Amniotic stem cell (primary cell): ENCODE measurements at places on chromosomes 2 and 18.
A peak's percentile ranks its signal among the peaks of the same experiment; 100 is the strongest.

DNA sequence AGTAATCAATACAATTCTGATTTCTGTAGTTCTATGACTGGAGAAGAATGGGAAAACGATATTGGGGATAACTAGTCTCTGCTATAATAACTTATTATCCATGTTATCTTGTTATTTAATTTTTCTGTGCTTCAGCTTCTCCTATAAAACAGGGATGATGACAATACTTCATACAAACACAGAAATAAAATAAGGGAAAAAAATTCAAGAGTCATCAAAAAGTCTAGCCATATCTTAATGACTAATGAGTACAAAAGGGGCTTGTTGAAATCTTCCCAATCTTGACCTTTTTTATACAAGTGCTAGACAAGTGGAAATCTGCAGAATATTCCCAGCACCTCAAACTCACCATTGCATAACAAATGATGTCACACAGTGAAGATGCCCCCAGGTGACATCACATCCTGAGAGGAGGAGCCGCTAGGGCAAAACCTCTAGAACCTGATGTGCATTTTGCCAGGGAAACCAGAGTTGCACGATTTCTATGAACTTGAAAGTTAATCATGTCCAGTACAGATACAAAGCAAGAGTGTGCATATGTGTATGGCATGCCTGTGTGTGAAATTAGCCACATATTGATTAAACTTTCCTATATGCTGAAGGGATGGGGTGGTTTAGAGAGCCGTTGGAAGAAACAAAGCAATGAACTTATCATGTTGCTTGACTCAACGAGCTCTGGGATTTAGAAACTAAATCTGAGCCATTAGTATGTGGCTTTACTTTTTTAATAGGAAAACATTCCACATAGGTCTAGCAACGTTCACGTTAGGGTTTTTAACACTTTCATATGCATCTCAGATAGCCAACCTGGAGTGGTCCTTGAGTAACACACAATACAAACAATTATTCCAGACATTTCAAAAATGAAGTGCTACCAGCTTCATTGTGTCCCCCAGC lies 278.9 kb downstream of the SLC4A3 start:
- DNase-seq = no peak

DNA sequence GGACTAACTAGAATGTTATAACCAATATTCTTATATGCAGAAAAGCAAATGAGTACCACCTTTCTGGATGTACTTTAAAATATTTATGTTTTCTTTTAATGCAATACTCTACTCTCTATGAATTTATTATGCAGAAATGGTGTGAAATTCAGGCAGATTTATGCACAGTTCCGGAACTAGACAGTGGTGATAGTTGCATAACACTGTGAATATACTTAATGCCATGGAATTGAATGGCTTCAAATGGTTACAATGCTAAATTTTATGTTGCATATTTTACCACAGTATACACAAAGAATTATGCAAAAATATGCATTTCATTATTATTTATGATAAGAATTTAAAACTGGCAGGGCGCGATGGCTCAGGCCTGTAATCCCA lies 287.8 kb upstream of the FN1 start:
- DNase-seq = no peak

DNA sequence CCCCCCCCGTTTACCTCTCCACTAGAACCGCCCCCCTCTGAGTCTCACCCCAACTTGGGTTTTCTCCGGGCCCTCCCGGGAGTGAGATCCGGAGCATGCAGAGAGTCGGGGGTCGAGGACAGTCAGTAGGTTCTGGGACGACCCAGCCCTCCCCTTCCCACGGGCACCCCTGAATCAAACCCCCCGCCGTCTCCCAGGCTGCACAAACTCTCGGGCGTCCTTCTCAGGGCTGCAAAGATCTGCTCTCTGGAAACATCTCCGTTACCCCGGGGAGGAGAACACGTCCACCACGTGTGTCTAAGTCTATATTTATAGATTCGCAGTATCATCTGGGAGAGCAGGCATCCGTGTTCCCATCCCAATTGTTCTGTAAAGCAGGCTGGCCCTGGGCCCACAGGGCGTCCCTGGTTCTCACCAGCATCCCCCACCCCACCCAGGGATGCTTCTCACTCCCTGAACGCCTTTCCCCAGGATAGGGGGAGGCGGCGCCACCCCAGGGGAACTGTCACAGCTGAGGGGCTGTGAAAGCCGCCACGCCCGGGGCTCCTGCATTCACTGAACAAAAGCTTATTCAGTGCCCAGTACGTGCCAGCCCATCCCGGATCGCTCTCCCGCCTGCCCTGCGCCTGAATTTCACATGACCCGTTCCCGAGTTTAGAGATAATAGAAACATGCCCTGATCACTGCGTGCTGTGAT lies 765 bp upstream of the DIPK1C start:
- DNase-seq = no peak

- no peak for DNase-seq
Measured at GRCh38 chr18:70446063-70446462, 157.2 kb downstream of the SOCS6 start.

DNA sequence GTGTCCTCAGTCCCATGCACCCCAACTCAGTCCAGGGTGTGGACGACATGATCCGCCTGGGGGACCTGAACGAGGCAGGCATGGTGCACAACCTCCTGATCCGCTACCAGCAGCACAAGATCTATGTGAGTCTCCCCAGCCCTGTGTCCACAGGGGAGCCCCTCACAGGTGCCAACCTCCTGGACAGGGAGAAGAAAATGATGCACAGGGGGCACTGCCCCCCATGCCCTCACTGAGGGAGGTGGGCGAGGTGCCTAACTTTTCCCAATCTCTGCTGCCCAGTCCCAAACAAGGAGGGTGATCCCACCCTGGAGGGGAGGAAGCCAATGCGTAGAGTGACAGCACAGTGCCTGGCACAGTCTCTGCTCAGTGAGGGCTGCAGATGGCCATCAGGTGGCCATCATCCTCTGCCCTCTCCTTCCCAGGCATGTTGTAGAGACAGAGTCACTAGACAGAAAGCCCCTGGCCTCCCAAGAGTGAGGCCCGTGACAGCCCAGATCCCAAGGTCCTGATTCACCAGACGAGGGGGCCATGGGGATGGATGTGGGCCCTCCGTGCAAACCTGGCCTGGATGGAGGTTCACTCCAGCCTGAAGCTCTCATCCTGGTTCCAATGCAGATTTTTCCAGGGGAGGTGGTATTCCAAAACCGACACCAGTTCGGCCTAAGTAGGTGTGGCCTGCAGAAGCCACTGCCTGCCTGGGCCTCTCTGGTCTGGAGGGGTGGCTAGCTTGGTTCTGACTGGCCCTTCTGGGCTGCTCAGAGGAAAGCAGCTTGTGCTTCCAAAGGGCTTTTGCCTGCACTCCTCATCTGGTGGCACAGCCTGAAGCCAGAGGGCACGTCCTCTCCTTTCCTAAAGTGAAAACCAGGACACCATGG lies 30.0 kb downstream of the MYO7B start:
- DNase-seq = no peak

DNA sequence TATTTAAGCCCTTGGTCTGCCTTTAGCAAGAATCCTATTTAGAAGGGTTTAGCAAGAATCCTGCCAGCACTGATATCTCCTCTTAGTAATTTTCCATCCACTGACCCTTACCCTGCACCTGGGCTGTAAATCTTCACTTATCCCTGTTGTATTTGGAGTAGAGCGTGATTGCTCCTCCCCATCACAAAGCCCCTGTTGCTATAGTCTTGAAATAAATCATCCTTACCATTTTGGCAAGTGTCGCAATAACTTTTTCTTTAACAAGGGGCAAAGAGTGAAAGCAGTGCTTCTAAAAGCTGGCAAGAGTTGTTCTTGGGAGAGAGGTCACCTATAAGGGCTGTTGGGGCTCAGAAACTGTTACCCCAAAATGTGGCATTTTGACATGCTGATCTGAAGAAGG lies 3.7 kb upstream of the SCTR start:
- DNase-seq = no peak

DNA sequence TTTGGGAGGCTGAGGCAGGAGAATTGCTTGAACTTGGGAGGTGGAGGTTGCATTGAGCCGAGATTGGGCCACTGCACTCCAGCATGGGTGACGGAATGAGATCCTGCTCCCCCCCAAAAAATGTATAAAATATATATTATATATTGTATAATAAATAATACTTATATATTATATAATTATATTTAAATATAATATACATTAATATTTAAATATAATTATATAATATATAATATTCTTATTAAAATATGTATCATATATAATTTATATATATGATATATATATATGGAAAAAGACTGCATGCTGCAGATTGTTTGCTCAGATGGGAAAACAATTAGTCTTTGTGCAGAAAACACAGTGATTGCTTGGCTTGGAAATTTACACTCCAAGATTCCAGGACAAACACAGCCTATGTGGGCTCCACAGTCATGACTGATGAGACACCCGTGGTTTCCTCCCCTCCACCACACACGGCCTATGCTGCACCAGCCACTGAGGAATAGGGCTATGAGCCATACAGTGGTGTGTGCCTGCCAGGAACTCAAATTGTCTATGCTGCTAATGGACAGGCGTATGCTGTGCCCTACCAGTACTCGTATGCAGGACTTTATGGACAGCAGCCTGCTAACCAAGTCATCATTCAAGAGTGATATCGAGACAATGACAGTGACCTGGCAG lies 30.0 kb downstream of the PMAIP1 start:
- no peak for DNase-seq

GRCh38 chr18:73750052-73750451 lies 397.6 kb downstream of the FBXO15 start:
- no peak for DNase-seq

GRCh38 chr2:174341293-174341994 lies 6.7 kb downstream of the SP9 start:
- DNase-seq = peak; percentile 26

DNA sequence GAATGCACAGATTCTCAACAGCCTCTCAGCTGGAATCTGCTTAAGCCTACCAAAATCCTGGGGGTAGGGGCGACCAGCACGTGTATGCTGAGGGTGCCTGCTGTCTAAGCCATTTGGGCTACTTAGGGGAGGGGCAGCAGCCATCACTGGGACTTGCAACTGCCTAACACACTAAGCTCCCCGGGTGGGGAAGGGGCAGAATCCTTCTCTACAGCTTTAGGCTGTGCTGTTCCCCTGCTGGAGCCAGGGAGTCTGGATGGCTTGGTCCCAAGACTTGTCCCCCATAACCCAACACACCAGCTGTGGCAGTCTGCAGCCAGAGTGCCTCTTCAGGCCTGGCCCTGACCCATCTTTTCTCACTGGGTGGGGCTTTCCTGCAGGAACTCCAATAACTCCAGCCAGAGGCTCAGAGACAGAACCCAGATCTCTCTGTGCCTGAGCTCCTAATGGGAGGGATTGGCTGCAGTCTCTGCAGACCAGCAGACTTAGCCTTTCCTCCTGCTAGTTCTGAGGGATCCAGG lies 305.4 kb upstream of the RND3 start:
- DNase-seq = no peak

- DNase-seq = peak; percentile 98
Measured at GRCh38 chr18:76459687-76460350, 35.2 kb downstream of the ZNF516 start.

DNA sequence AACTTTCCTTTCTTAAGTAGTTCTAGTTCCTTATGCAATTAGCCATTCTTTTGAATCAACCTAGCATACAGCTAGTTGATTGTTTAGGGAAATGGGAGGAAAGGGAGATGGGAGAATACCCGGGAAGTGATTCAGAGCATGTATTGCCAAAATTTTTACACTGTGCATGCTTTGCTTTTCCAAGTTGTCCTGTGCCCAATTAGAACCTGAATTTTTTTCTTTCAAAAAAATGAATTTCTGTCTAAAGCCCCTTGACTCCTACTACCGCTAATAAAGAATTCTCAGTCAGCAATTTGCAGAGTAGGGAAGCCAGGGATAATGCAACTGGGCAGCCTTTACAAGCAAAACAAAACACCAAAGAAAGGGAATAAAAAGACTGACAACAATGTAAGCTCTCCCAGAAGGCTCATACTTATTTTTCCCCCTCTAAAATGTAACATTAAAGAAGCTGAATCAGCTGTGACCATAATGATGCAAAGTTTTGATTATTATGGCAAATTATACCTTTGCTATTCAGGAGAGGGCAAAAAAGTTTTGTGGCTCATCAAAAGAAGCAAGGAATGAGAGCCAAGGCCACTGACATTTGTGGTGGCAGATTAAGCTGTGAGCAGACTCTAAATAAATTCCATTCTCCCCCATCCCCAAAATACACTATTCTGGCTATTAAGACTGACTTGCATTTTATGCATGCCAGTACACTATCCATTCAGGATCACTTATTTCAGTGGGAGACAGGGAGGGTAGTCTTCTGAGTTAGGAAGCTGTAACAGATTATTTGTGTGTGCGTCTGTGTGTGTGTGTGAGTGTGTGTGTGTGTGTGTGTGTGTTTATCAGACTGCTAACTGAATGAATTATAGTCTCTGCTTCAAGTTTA lies 174.3 kb downstream of the ERBB4 start:
- no peak for DNase-seq
